PC-9 (cell line): ENCODE measurements at places on chromosomes 7 and 10. TPM values are rescaled to one million over a fixed set of nuclear protein-coding genes. Genes with fewer than 3 reads are reported as not detected.

DNA sequence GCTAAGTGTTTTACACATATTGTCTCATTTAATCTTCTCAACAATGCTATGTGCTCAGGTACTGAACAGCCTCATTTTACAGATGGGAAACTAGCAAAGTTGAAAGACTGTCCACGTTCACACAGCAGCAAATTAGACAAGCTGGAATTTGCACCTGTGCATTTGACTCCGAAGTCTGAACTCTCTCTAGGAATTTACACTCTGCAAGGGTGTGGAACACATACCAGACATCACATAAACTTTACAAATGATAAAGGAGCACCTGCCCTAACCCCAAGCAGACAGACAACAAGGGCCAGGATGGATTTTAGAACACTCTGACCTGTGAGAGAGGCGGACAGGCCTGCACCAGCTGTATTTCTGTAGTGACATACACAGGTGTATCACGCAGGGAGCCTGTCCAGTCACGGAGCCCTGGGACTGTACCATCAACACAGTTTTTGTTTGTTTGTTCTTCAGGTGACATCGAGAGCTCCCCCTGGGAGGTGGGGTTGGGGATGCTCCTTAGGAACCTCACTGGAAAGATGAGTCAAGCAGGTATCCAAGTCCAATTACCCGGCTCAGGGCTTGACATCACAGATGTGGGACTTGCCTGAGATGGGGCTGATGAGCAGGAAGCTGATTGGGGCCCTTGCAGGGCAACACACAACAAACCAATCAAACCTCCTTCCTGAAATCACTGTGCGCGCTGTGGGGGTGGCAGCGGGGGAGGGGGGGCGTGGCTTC is 31.0 kb downstream of the MKI67 start:
- H3K27me3 ChIP-seq = no peaks in the 10 kb centered on the region
- H3K4me1 ChIP-seq = no peaks in the 10 kb centered on the region
- H3K27ac ChIP-seq = no peak overlapping the region
- no peak overlapping the region for H3K4me3 ChIP-seq
- 0 out of 2 replicates have a peak, but pooled peaks cover 8% of the 10 kb centered on the region for H3K36me3 ChIP-seq
- no peak for DNase-seq

DNA sequence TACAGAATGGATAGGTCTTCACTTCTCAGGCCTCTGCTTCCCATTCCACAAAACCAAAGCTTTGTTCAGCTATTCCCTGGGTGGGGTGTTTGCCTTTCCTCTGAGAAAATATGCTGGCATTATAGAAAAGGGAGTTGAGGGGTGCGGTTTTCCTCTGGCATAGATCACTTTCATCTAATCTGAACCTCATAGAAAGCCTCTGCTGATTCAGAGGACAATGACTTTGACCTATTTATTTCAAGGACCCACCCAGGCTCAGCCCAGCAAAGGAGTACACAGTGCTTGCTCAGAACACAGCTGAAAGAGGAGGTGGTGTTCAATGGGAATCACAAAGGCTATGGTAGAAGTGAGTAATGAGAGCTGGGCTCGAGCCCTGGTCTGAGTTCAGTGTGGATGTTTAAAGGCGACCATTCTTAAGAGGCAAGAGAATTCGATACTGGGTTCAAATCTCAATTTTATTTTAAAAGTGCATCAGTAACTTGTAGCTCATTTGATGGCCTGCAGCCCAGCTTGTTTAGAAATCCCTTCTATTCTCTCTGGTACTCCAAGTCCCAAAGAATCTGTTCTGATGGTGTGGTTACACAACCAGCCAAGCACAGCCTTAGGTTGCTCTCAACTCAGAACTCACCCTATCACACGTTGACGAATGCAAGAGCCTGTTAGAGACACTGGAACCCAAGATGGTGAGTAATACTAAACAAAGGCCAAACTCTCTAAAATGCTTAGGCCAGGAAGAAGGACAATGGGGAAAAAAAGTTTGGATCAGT is 1012.8 kb downstream of the LRMDA start:
- H3K4me3 ChIP-seq = no peak overlapping the region
- H3K4me1 ChIP-seq = 0 out of 2 replicates have a peak, but pooled peaks cover 5% of the 10 kb centered on the region
- H3K36me3 ChIP-seq = no peaks in the 10 kb centered on the region
- DNase-seq = peak; percentile 40
- no peak overlapping the region for H3K27ac ChIP-seq

GRCh38 chr10:62048919-62049623 is 147.6 kb downstream of the ARID5B start:
- peaks cover 59% of the 10 kb centered on the region for H3K4me1 ChIP-seq
- H3K4me3 ChIP-seq = peak overlapping the region; percentile 49
- DNase-seq = peak; percentile 92
- peaks cover 7% of the 10 kb centered on the region; the same call in 1 of the 2 replicates for H3K36me3 ChIP-seq
- no peaks in the 10 kb centered on the region for H3K27me3 ChIP-seq
- peak overlapping the region; percentile 47 for H3K27ac ChIP-seq

- peaks cover 20% of the 10 kb centered on the region for H3K4me1 ChIP-seq
- no peak overlapping the region for H3K27ac ChIP-seq
- H3K36me3 ChIP-seq = no peaks in the 10 kb centered on the region
- no peaks in the 10 kb centered on the region for H3K27me3 ChIP-seq
- DNase-seq = no peak
- H3K4me3 ChIP-seq = no peak overlapping the region
Observed at GRCh38 chr7:76122516-76123239, 74.8 kb downstream of the MDH2 start.

GRCh38 chr10:86376852-86377796 is 10.5 kb upstream of the GRID1 start:
- H3K36me3 ChIP-seq = no peaks in the 10 kb centered on the region
- no peak overlapping the region for H3K27ac ChIP-seq
- H3K4me3 ChIP-seq = no peak overlapping the region
- no peak for DNase-seq
- H3K4me1 ChIP-seq = no peaks in the 10 kb centered on the region

DNA sequence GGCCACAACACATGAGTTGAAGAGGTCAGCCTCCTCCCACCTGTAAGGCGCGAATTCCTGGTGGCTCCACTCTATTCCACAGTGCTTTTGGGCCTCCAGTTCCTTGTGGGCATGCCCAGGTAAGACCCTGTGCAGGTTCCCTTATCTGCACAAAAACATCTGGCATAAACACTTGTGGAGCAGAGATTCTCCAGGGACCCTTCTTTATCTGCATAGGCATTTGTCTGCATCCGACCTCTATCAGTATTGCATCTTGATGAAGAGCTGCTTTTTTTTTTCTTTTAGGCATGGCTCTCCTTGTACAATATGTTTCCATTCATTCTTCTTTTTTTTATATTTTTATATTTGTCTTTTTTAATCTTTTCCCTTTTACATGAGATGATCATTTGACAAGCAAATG is 58.4 kb downstream of the ANKMY2 start:
- H3K36me3 ChIP-seq = no peaks in the 10 kb centered on the region

DNA sequence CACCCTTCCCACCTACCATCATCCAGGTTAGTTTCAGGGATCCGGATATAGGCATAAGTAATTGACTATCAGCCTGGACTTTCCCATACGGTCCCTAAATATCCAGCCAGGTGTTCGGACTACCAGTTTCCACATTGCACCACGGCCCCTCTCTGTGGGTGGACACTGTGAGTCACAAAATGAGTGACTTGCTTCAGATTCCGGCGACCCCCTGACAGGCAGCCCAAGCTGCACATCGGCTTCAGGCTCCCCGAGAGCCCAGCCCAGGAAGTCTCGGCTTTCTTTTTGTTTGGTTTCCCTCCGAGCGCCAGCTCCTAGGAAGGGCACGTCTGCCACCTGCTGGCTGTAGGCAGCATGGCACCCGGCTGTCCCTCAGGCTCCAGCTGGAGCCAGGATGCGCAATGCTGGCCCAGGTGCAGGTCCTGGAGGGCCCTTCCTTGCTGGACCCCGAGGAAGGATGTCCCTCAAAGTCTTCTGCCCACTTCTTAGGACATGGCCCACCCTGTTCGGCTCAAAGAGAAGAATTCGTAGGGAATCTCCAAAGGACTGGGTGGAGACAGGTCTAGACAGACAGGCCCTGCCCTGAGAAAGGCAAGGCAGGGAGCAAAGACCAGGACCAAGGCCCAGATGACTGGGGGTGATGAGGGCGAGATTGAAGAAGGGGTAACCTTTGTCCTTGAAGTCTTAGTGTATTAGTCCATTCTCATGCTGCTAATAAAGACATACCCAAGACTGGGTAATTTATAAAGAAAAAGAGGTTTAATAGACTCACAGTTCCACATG is 10.6 kb downstream of the HABP2 start:
- H3K4me3 ChIP-seq = peak overlapping the region; percentile 42; the same call in 1 of the 2 replicates
- H3K36me3 ChIP-seq = no peaks in the 10 kb centered on the region
- H3K4me1 ChIP-seq = no peaks in the 10 kb centered on the region
- no peaks in the 10 kb centered on the region for H3K27me3 ChIP-seq

- H3K27ac ChIP-seq = peak overlapping the region; percentile 100
- peaks cover 58% of the 10 kb centered on the region for H3K4me1 ChIP-seq
- peak; percentile 46 for DNase-seq
- no peaks in the 10 kb centered on the region for H3K36me3 ChIP-seq
Observed at GRCh38 chr7:116443101-116443523, 56.4 kb upstream of the CAV2 start.

- no peaks in the 10 kb centered on the region for H3K27me3 ChIP-seq
- H3K27ac ChIP-seq = no peak overlapping the region
- DNase-seq = no peak
- H3K4me3 ChIP-seq = no peak overlapping the region
- no peaks in the 10 kb centered on the region for H3K4me1 ChIP-seq
Observed at GRCh38 chr7:41588341-41588740, 114.5 kb downstream of the INHBA start.

GRCh38 chr10:24241536-24242040 is 32.6 kb downstream of the KIAA1217 start:
- no peak overlapping the region for H3K4me3 ChIP-seq
- H3K4me1 ChIP-seq = peaks cover 19% of the 10 kb centered on the region
- H3K27me3 ChIP-seq = no peaks in the 10 kb centered on the region
- no peak overlapping the region for H3K27ac ChIP-seq
- H3K36me3 ChIP-seq = no peaks in the 10 kb centered on the region
- DNase-seq = no peak

DNA sequence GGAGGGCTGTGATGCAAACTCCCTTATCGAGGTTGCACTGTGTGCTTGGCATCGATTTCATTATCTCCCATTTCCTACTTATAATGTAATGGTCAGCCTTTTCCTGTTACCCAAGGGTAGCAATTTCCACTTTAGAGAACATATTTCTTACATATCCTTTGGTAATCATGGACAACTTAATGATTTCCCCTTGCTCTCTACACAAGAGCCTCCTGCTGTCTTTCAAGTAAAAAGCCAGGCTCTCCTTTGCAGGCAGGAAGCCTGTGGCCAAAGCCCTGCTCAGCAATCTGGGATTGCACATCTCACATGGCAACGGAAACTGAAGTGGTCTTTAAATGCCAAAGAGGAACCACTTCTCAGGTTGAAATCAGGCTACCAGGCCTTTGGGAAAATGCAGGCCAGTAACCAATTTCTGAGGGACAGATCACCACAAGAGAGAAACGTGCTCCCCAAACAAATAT is 86.7 kb upstream of the IKZF1 start:
- DNase-seq = no peak
- H3K4me3 ChIP-seq = no peak overlapping the region
- peaks cover 55% of the 10 kb centered on the region for H3K27me3 ChIP-seq
- no peak overlapping the region for H3K27ac ChIP-seq

GRCh38 chr7:66743920-66744319 is 3.4 kb downstream of the RABGEF1 start:
- H3K27me3 ChIP-seq = no peaks in the 10 kb centered on the region
- DNase-seq = no peak
- no peak overlapping the region for H3K27ac ChIP-seq
- H3K4me3 ChIP-seq = no peak overlapping the region

DNA sequence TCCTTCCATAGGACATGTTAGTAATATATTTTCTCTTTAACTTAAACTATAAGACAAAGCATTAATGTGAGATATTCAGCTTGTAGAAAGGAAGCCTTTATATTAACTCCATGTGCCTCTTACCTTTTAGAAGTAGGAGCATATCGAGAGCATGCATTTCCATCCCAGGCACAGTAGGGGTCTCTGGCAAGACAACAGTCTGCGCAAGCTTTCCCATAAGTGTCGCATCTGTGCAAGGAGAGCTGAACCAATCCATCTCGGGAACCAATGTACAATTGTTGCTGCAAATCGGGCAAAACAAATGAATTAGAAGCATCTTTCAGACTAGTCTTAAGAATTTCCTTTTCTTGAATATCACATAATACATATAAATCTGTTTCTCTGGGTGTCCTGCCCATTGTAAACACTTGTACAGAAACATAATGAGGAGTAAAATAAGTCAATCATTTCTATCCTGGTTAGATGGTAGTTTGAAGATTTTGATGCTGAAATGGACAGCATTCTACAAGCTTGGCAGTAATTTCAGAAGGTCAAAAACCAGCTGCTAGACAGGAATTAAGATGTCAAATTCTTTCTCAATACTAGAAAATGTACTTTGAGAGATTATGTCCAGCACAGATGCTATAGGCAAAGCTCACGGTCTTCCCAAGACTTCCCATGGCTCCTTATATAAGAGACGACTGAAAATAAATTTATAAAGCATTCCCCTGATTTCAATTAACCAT is 171.8 kb downstream of the SEMA3D start:
- no peak overlapping the region for H3K4me3 ChIP-seq
- no peak overlapping the region for H3K27ac ChIP-seq
- DNase-seq = no peak
- H3K4me1 ChIP-seq = no peaks in the 10 kb centered on the region; the same call in 1 of the 2 replicates
- H3K36me3 ChIP-seq = no peaks in the 10 kb centered on the region

GRCh38 chr10:43340619-43341018 is 30.8 kb upstream of the FXYD4 start:
- no peak overlapping the region for H3K4me3 ChIP-seq
- H3K4me1 ChIP-seq = peaks cover 23% of the 10 kb centered on the region
- H3K27me3 ChIP-seq = no peaks in the 10 kb centered on the region
- no peak overlapping the region for H3K27ac ChIP-seq
- no peaks in the 10 kb centered on the region for H3K36me3 ChIP-seq
- peak; percentile 85 for DNase-seq

DNA sequence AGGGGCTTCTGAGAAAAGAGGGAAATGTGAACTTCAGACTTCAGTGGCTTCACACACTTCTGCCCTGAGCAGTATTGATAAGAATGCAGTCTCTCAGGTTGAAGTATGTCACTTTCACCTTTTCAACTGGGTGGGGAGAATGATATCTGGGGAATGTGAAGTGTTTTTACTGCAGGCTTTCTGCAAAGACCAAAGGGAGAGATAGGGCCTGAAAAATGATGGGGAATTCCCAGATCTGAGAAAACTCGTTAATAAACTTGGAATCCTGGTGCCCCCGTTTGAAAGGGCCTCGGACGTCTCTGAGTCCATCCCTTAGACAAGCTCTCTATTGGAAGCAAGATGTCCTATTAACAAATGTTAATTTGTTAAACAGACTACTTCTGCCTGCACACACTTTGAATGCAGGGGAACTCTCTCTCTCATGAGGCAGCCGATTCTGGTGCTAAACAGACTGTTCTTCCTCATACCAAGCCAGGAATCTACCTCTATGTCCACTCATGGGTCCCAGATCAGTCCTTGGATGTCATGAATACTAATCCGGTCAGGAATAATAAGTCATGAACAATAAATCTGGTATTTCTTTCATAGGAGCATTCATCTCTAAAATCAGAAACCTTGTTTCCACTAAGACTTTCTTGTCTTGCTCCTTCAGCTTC is 193.6 kb downstream of the JCAD start:
- DNase-seq = peak; percentile 56
- no peak overlapping the region for H3K4me3 ChIP-seq
- H3K36me3 ChIP-seq = no peaks in the 10 kb centered on the region
- peak overlapping the region; percentile 98 for H3K27ac ChIP-seq
- peaks cover 62% of the 10 kb centered on the region for H3K4me1 ChIP-seq

Gene DLX5
- total RNA-seq = not detected in 2 replicates

Gene ALOX5
- total RNA-seq = 66.5 and 86.8 TPM in 2 replicates

Gene PON1
- total RNA-seq = not detected in 2 replicates

Gene AGBL3
- 3.2 and 4.3 TPM in 2 replicates for total RNA-seq

Gene ZNF248
- 10.7 and 15.1 TPM in 2 replicates for total RNA-seq

Gene HOXA11
- total RNA-seq = 0.26 and 0.43 TPM in 2 replicates

Gene EBF3
- not detected in 2 replicates for total RNA-seq

Gene SPDYE8
- not detected in 2 replicates for total RNA-seq

Gene CACUL1
- 49.4 and 62.5 TPM in 2 replicates for total RNA-seq

Gene PLXNA4
- 0.73 and 1.0 TPM in 2 replicates for total RNA-seq

Gene EN2
- not detected in 2 replicates for total RNA-seq
